ENCODE measurements at places on chromosomes 12 and 14. TPM values are rescaled to one million over a fixed set of nuclear protein-coding genes. Genes with fewer than 3 reads are reported as not detected.

The AHNAK2 gene
- 0.77 TPM for total RNA-seq

The PLEK2 gene
- total RNA-seq, result 36.5 TPM

The LUM gene
- 4.5 TPM for total RNA-seq

The DIO3 gene
- total RNA-seq, result 0.53 TPM

The KLRD1 gene
- 0.23 TPM for total RNA-seq

The SINHCAF gene
- total RNA-seq, result 286 TPM

The ASPG gene
- not detected for total RNA-seq

The SPIC gene
- total RNA-seq, result not detected

The MYF6 gene
- total RNA-seq, result not detected

The ADSS1 gene
- total RNA-seq, result 3.2 TPM

The DNAL1 gene
- total RNA-seq, result 9.6 TPM

The TBC1D30 gene
- 10.8 TPM for total RNA-seq

The LALBA gene
- not detected for total RNA-seq

- peak; percentile 78 for DNase-seq
Observed at GRCh38 chr12:52004042-52004648, 2.6 kb upstream of the TAMALIN start.

DNA sequence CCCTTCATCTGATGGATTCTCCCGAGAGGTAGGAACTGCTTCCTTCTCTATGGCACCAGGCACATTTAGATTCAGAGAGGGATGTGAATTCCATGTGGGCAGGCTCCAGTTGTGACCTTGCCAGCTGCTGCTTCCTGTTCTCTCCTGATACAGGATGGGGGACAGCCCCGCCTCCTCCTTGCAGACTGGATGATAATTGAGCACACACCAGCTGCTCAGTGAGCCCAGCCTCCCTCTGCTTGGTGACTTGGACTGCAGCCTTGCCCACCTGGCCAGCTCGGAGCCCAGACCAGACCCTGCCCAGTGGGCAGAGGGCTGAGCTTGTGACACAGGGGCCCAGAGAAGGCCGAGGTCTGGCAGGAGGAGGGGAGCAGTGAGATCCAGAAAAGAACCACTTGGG is 90.2 kb downstream of the CALM1 start:
- no peak for DNase-seq

GRCh38 chr12:116389990-116390389 is 112.5 kb upstream of the MED13L start:
- DNase-seq, result no peak

GRCh38 chr14:52244997-52245396 is 22.5 kb upstream of the PTGDR start:
- no peak for DNase-seq

DNA sequence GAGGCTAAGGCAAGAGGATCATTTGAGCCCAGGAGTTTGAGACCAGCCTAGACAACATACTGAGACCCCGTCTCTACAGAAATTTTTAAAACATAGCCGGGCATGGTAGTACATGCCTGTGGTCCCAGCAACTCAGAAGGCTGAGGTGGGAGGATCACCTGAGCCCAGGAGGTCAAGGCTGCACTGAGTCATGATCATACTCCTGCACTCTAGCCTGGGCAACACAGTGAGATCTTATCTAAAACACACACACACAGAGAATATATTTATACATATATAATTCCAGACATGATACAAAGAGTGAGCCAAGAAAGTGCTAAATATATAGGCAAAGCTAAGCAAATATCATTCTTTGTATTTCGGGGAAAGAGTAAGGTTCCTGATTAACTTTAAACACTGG is 9.4 kb downstream of the ZFC3H1 start:
- DNase-seq, result no peak

GRCh38 chr14:87203346-87203745 is 789.6 kb downstream of the GALC start:
- DNase-seq, result no peak

- no peak for DNase-seq
Observed at GRCh38 chr12:49917166-49917787, 13.6 kb upstream of the FAIM2 start.

- DNase-seq, result no peak
Observed at GRCh38 chr12:130989391-130989790, 35.7 kb downstream of the ADGRD1 start.

- DNase-seq, result no peak
Observed at GRCh38 chr14:101758913-101759593, 2.5 kb upstream of the PPP2R5C start.

GRCh38 chr12:12803186-12803585 is 10.0 kb upstream of the DDX47 start:
- DNase-seq, result peak; percentile 78

DNA sequence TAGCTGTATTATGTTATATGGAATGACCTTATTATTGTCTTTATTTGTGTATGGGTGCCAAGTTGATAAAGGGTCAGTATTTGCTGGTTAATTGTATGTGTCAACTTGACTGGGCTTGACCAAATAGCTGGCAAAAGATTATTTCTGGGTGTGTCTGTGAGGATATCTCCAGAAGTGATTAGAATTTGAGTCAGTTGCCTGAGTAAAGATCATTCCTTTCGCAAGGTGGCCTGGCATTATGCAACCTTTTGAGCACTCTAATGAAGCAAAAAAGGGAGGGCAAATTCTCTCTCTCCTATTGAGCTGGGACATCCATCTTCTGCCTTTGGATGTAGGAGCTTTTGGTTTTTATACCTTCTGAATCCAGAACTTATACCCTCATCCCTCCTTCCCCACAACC is 82.2 kb downstream of the ATXN7L3B start:
- peak; percentile 16 for DNase-seq

DNA sequence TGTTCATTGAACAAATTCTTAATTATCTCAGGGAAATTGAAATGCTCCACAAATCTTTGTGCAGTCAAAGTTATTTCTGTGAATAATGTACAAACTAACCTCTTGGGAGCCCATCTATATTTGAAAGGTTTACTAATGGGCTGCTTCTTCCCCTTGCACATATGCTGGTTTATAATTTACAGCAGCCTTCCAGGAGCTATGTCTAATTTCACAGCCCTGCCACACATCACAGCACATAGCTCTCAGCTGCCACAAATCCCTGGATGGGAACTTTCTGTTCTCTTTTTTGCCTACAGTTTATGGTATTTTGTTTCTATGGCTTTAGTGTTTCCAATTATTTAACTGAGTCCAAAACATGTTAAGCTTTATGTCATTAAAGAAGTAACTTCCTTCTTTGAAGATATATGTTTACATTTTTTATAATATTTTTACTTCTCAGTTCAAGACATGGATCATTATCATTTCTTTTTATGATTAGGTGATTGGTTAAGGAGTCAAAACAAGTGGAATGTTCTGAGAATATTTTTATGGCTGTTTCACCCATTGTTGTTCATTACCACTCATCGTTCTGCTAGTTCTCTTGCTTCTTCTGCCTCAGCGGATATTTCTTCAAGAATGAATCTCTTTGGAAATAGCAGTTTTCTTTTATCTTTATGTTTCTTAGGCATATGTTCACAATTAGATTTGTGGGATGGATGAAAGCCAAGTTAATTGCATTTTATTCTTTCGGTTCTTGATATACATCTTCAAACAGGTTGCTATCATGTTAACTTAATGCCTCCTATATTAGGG is 475.6 kb upstream of the MIS18BP1 start:
- DNase-seq, result no peak

- DNase-seq, result no peak
Observed at GRCh38 chr14:101335061-101335661, 226.1 kb upstream of the DIO3 start.

DNA sequence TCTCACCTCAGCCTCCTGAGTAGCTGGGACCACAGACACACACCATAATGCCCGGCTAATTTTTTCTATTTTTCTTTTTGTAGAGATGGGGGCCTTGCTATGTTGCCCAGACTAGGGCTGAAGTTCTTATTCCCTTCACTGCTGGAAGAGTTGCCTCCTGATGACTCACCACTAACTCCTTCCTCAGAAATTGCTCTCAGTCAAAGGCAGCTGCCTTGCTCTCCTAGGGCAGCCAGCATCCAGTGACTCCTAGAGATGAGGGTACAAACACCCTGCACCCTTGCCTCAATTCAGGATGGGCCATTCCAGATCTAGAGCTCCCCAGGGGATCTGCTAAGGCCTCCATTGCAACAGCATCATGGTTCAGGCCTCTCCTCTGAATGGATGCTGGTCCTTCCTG is 54.0 kb upstream of the RASSF8 start:
- DNase-seq, result no peak

DNA sequence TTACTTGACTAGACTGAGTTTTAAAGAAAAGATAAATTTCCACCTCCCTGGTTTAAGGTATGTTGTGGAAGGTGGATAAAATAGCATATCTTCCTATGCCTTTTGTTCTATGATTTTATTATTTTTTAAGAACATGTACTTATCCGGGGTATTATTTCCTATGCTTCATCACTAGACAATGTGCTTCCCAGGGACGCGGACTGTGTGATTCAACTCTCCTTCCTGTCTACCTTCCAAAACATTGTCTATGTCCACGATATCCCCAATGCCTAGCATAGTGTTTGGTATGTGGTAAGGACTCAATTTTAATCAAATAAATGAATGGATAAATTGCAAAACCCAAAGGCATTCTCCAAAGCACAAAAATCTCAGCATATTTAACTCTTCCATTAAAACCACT is 8.3 kb upstream of the CCND2 start:
- DNase-seq, result no peak

GRCh38 chr14:61331992-61332657 is 10.7 kb downstream of the PRKCH start:
- no peak for DNase-seq

- DNase-seq, result peak; percentile 88
Observed at GRCh38 chr12:32533971-32534590, 134.7 kb downstream of the FGD4 start.

DNA sequence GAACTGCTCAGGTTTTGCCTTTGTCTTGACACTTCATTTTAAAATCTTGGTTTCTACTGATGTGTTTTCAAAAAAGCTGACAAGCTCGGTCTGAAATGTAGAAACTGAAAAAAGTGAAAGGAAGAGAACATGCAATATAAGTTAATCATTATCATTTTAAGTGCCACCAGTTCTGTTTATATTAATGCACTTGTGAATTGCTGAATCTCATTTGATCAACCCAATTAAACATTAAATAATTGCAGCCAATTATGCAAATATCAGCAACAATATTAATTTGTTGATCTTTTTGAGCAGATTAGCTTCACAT is 133.8 kb downstream of the BCAT1 start:
- no peak for DNase-seq

DNA sequence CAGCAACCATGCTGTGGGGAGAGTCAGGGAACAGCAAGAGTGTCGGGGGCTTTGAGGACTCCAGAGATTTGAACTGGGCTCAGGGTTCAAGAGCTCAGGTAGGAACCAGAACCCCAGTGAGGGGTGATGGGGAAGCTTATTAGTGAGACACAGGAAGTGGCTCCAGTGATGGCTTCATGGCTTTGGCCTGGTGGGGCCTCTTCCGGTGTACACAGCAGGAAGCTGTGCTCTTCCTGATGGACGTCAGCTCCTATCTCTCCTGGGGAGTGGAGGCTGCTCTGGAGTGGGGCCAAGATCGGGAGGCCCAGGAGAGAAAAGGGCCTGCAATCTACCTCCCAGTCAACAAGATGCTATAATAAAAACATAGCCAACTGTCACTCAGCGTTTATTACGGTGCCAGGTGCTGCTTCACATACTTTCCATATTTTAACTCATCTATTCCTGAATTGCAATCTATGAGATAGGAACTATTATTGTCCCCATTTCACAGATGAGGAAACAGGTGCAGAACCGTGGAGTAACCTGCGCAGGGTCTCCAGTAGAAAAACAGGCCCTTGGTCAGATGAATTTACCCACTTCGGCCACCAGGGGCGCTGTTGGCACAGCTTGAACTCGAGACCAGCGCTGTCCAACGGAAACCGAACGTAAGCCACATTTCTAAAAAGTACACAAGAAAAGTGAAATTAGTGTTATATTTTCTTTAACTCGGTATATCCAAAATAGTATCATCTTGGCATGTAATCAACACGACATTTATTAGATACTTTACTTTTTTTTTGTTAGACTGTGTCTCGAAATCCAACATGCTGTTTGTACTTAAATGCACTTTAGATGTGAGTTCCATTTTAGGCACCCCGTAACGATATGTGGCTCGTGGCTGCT is 63.6 kb upstream of the DLK1 start:
- DNase-seq, result peak; percentile 74

DNA sequence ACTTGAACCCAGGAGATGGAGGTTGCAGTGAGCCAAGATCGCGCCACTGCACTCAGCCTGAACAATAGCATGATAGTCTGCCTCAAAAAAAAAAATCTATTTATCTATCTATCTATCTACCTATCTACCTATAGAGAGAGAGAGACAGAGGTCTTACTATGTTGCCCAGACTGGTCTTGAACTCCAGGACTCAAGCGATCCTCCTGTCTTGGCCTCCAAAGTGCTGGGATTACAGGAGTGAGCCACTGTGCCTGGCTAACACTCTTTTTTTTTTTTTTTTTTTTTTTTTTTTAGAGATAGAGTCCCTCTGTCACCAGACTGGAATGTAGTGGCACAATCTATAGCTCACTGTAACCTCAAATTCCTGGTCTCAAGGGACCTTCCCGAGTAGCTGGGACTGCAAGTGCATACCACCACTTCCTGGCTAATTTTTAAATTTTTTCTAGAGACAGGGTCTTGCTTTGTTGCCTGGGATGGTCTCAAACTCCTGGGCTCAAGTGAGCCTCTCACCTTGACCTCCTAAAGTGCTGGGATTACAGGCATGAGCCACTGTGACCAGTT is 1.9 kb downstream of the FAM186A start:
- DNase-seq, result peak; percentile 66

GRCh38 chr14:91058042-91058581 is 2.3 kb downstream of the RPS6KA5 start:
- DNase-seq, result no peak

- no peak for DNase-seq
Observed at GRCh38 chr12:114341635-114342034, 64.3 kb downstream of the TBX5 start.

DNA sequence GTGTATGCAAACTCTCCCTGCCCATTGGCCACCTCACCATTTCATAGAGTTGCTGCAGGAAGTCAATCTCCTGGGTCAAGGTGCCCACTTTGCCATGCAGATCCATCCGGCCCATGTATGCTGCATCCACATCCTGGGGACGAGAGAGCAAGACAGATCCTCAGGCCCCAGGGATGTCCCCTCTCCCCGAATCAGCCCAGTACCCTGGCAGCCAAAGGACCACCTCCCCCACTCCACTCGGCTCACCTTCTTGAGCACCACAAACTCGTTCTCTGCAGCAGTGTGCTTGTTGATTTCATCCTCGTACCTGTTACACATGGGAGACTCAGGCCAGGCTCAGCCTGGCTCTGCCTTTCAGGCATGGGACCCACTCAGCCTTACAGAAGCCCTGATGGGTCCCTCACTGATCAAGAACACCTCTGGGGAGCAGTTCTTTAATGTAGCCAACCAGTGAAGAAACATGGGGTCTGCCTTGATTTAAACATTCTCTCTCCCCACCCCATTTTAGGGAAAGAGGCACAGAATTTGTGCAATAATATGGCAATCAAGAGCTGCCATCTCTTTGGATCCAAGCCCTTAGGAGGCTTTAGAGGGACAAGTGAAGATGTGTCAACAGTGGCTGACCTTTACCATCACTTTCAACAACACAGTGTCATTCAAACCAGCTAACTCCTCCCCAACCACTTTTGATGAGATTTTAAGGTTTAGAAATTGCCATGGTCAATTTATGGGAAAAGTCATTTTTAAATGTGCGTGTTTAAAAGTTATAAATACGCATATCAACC is 3.9 kb downstream of the KRT79 start:
- DNase-seq, result no peak

- no peak for DNase-seq
Observed at GRCh38 chr14:28776482-28777266, 10.1 kb downstream of the FOXG1 start.

- DNase-seq, result no peak
Observed at GRCh38 chr12:28089338-28089737, 100.9 kb upstream of the CCDC91 start.

Data from Caco-2 (cell line).